ENCODE measurements at places on chromosomes 3 and 15.

GRCh38 chr3:17412950-17413530 is 329.4 kb downstream of the TBC1D5 start:
- DNase-seq = no peak

DNA sequence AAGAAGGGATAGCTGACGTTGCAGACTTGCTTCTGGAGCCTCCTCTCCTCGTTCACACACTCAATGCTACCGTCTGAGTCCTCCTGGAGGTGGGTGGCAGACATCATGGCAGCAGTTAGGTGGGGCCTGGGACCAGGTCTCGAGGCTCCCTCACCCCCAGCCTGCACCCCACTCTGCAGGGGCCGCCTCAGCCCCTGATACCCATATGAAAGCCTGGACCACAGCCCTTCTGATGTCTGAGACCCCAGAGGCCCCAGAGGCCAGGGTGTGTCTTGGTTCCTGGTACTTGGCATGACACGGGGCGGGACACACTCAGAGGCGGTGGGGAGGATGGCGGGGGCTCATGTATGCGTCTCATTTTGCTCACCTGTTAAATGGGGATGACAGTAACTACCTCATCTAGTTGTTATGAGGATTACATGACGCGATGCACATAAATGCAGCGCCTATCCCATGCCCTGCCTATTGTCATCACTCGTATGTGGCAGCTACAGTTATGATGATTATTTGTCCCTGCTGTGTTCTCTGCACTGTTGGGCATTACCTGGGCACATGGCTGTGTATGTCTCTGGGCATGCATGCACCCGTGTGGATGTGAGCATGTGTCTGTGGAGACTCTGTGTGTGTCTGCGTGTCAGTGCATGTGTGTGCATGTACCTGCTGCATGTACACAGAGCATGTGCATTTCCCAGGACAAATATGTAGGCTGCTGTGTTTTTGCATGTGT is 39.9 kb downstream of the FEM1B start:
- no peak for DNase-seq

GRCh38 chr3:2099028-2099671 is 484 bp downstream of the CNTN4 start:
- DNase-seq = no peak

GRCh38 chr3:41050144-41050543 is 149.2 kb upstream of the CTNNB1 start:
- DNase-seq = no peak

DNA sequence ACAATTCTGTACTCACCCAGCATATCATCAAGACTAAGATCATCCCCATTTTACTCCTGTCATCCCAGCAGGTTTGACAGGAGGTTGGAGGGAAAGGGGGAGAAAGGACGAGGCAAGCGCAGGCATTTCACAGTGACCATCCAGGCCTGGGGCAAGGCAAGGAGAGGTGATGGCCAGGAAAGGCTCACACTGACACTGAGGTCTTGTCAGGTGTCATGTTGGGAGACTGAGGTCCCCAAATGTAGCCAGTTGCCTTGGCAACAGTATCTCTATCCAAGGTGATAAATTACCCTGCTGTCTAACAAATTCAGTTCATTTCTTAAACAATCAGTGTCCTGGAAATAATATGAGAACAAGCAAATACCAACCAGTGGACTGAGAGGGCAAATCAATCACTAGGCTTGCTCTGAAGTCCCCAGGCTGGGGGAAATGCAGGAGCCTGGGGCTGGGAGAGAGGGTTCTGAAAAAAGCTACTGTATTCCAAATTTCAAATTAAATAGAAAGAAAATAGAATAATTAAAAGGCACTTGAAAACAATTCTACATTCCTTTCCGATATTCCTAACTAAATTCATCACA is 172.8 kb downstream of the OSBPL10 start:
- DNase-seq = no peak

DNA sequence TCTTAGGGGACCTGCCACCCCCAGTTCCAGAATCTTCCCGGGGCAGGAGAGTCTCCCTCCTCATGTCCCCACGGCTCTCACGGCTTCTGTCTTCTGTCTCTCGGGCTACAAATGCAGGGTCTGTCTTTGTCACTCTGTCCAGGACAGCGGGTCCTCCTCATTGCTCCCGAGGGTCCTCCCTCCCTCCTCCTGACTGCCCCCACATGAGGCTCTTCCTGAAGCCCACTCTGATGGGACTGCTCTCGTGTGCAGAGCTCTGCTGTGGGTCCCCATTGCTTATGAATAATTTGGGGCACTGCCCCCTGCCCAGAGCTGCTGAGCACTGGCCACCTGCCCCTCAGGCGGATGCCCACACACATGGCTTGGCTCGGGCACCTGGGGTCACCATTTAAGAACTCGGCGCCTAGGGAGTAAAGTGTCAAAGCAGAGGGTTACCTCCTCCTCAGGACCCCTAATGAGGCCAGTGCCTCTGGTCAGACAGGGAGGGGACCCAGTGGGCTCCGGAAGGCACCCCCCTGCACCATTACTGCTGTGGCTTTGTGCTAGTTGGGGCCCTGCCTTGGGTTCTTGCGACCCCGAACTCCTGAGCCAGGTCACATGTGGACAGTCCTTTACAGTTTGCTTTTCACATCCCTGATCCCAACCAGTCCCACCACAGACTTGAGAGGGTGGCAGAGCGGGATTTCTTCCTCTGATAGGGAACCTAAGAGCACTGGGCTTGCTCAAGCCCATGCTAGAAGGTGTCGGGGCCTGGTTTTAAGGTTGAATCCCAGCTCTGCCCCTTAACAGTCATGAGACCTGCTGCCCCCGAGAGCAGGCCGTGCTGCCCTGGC is 22.1 kb downstream of the HDAC11 start:
- DNase-seq = no peak

GRCh38 chr3:140170612-140171011 is 235.6 kb downstream of the CLSTN2 start:
- no peak for DNase-seq

GRCh38 chr3:118628704-118629341 is 405.8 kb downstream of the IGSF11 start:
- DNase-seq = peak; percentile 26

DNA sequence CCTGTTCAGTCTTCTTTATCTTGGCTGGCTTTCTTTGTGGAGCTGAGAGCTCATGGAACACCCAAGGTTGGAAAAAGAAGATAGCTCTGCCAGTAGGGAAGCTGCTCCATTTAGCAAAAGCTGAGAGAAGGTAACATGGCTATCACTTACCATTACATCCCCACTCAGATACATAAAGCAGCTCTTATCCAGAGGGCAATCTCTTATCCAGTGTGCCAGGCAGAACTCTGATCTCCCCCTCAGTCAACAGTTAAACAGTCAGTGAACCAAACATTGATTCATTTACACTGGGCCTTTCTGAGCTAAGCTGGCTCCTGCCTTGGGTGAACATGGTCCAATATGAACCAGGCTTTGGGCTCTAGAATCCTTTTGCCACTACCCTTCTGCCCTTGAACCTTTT is 624.2 kb downstream of the NTRK3 start:
- no peak for DNase-seq

DNA sequence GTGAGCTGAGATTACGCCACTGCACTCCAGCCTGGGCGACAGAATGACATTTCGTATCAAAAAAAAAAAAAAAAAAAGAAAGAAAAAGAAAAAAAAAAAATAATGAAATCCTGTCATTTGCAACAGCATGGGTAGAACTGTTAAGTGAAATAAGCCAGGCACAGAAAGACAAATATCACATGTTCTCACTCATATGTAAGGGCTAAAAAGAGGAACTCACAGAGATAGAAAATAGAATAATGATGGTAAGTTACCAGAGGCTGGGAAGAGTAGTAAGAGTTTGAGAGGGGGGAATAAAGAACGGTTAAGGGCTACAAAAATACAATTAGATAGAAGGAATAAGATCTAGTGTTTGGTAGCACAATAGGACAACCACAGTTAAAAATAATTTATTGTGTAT is 19.7 kb downstream of the DENND6A start:
- no peak for DNase-seq

All from activated naive CD8-positive, alpha-beta T cell treated with anti-CD3 and anti-CD28 coated beads, Interleukin-2, amount 50 U/mL, for 24 hours (primary cell).